Thoracic aorta (tissue), 2 donors: ENCODE measurements at places on chromosomes 12 and 14. TPM values are rescaled to one million over a fixed set of nuclear protein-coding genes. Genes with fewer than 3 reads are reported as not detected.

CYP27B1 gene
- 2.2 TPM for total RNA-seq

KIF26A gene
- 2.0 TPM for total RNA-seq

DNA sequence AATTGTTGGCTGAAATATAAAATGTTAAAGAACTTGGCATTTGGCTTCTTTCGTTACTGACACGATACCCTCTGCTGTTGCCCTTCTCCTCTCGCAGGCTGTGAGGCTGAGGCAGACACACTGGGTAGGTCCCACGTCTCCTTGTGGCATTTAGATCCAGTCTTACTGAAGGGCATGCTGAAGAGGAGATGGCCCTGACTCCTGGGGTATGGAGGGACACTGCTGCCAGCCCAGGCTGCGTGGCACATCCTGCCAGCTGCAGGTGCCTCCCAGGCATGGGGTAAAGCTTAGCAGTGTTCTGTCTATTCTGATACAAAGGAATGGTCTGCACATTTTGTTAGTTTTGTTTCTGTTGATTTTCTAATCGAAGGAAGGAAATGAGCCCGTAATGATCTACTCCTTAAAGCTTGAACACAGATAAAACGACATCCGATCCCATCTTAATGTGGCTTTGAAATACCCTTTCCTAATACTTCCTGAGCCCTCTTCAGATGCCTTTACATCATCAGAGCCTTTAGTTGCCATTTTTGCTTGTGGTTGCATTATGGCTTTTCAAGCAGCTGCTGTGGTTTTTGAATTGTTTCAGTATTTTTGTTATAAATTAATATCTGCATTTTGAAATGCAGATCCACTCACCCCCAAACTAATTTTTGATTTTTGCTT, 61.1 kb downstream of the WDR20 start:
- no peak for DNase-seq

GRCh38 chr12:24919346-24920001, 29.4 kb downstream of the BCAT1 start:
- DNase-seq: no peak

GRCh38 chr12:3416670-3417069, 74.3 kb upstream of the PRMT8 start:
- DNase-seq: no peak

DNA sequence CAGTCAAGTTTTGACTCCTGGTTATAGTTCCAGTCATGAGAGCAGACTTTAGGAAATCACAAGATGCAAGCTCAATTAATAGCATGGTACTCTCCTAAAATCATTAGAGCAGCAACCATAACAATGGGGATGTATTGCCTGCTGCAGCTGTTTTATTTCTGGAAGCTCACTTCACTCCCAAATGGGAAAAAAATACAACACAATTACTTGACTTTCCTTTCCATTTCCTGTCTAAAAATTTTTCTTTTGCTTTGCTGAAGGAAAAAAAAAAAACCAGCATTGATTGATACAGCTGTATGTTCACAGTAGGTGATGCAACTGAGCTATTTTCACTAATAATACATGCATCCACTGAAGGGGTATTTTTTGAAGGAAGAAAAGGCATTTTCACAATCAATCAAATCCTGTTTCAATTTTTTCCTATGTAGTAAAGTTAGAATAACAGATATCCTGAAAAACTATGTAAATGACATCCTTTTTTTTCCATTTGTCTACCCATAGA, 143.9 kb upstream of the NOVA1 start:
- no peak for DNase-seq

MANSC4 gene
- total RNA-seq: not detected

KCNMB4 gene
- 1.9 TPM for total RNA-seq

SLCO1B1 gene
- total RNA-seq: not detected
